ENCODE measurements at places on chromosomes 4 and X. TPM values are rescaled to one million over a fixed set of nuclear protein-coding genes. Genes with fewer than 3 reads are reported as not detected.

The TBC1D8B gene
- total RNA-seq: 1.1 TPM

The STOX2 gene
- 0.81 TPM for total RNA-seq

The AMTN gene
- total RNA-seq: not detected

The SLC2A9 gene
- 3.2 TPM for total RNA-seq

The SSX2B gene
- not detected for total RNA-seq

The F8 gene
- total RNA-seq: 1.1 TPM

The TENM3 gene
- total RNA-seq: not detected

The TLR10 gene
- 0.27 TPM for total RNA-seq

The CLDN22 gene
- total RNA-seq: not detected

The FAM184B gene
- not detected for total RNA-seq

The PCDH7 gene
- under 0.01 TPM for total RNA-seq

The MSL3 gene
- 22.4 TPM for total RNA-seq

The APELA gene
- total RNA-seq: not detected

The VGLL1 gene
- not detected for total RNA-seq

The WDFY3 gene
- total RNA-seq: 12.9 TPM

The EXOC1L gene
- total RNA-seq: not detected

The SPATA4 gene
- not detected for total RNA-seq

The SSX4B gene
- not detected for total RNA-seq

All from hematopoietic multipotent progenitor cell (in vitro differentiated cells).